ENCODE measurements at places on chromosomes 12 and 14.

- no peak for DNase-seq
These were observed 72.3 kb downstream of the ANO2 start for GRCh38 chr12:5872745-5873144.

DNA sequence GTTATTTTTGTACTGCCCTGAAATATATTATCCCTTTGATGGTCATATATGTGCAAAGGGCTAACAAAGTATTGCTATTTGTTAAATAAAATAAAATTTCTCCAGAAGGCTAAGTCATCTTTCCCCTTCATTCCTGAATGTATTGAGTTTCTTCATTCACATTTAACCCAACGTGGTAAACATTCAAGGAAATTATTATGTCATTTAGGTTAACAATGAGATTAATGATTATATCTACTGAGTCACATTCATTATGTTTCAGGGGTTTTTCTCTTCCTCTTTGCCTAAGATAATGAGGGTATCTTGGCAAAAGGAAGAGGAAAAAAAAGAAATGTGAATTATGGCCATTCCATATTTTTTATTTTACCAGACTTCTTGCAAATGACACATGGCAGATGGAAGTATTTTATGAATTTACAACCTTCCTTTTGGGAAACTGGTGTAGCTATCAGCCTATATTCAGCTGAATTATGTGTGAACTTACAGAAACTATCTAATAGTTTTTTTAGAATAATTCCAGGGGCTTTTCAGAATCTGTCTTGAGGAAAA lies 27.2 kb downstream of the TSPAN8 start:
- DNase-seq = no peak

GRCh38 chr12:112007945-112008344 lies 5.0 kb downstream of the TMEM116 start:
- no peak for DNase-seq

DNA sequence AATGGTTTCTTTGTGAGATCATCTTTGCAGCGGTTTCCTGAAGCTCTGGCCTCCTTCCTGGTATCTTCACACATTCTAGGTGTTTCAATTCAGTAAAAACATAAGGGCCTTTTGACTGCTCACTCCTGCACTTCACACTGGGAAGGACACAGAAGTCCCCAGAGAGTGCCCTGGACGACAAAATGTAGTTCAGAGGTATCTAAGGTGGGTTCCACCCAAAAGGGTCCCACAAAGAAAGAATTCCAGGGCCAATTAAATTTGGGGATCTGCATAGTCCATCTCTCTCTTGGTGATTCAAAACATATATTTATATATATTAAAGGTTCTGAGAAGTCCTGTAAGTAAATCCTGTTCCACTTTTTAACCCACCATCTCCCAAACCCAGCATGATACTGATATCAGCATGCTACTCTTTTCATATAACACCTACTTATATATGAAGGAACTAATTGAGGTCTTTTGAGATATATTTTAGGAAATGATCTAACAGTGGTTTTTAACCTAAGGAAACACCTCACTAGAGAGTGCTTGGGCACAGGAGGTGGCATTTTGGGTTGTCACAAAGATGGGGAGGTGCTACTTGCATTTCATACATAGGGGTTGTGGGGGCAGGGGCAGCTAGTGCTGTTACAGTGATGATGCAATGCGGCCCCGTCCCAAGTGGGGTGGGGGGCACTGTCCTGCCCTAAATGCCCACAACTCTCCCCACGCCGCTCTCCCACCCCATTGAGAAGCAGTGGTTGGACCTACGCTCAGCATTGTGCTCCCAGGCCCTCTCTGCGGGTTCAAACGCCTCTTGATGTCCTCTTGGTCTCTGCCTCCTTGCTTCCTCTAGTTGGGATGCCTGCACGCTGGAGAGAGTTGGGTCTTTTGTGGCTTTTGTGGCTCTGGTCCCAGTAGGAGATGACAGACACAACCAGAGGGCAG lies 109.4 kb downstream of the ARF6 start:
- no peak for DNase-seq

DNA sequence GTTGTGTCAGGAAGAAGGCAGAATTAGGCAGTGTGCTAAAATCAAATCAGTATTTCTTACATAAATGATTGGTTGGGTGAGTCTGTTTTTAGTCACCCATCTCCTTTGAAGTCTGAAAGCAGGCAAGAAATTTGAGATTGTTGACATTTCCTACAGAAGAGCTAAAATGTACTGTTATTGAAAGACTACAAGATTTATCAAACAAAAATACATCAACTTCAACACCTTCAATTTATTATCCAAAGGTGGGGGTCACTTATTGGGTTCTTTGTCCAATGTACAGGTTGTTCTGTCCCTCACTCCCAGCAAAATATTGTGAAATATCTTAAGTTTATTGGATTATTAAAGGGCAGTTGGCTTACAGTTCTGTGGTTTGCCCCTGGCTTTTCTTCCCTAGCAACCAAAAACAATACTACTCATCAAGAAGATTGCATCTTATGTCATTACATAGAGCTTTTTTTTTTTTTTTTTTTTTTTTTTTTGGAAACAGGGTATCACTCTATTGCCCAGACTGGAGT lies 20.6 kb upstream of the PKP2 start:
- no peak for DNase-seq

- DNase-seq = no peak
These were observed 307.7 kb downstream of the CCDC91 start for GRCh38 chr12:28497889-28498411.

DNA sequence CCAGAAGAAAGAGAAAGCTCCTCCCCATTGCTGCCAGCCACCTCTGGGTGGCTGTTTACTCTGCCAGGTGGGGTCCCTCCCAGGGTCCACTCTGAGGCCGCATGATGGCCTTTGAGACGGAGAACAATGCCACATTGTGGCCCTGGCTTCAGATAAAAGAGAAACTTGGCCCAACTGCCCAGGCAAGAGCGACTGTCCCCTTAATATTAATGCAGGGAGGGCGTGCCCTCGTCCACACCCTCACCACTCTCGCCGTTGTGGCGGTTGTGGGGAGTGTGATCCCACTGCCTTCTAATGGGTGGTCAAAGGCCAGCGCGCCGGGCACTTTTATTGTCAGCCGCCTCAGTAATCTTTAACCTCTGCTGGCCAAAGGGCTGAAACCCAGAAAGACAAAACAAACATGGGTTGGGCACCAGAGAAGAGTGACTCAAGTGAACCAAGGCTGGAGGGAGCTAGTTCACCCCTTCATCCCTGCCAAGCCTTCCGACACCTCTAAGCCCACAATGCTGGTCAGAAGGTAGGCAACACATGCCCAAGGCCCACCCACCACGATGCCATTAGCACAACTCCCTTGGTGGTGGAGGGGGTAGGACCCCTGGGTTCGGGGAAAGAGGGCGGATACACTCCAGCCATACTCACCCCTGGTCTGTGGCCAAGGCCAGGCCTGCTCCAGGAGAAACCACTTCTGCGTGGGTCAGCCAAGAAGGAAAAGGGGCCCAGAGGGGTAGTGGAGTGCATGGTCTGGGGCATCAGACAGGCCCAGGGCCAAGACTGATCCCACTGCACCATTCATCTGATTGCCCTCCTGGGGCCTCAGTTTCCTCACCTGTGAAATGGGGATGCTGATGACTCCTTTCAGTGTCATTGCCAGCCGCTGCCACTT lies 44.5 kb upstream of the BCL11B start:
- no peak for DNase-seq

DNA sequence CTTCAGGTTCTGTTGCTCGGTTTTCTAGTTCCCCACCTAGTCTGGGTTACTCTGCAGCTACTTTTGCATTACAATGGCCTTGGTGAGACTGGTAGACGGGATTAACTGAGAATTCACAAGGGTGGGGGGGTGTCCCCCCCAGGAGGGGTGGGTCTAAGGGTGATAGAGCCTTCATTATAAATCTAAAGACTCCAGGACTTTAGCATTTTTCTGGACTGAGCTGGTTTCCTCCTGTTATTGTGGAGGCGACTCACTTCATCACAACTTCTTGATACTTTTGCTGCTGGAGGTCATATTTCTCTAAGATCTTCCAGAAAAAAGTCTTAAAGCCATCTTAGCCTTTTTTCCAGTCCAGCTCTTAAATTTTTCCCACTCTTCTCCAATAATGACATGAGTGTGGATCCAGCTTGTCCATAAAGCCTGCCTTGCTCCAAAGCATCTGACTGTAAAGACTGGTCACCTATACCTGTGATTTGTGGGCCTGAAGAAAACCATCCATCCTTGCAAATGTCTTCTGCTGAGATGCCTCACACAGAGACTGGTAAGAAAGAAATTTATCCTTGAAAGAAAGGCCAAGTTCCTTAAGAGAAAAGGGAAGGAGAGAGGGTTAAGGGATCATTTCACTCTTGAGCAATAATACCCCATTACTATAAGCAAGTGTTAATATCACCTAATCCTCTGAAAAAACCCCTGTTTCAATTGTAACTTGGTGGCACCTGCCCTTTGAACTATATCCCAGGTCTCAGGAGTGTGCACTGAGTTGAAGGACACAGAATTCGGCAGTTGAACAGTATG lies 19.7 kb upstream of the SLC2A14 start:
- no peak for DNase-seq

GRCh38 chr14:94992046-94992445 lies 165.3 kb downstream of the DICER1 start:
- no peak for DNase-seq

DNA sequence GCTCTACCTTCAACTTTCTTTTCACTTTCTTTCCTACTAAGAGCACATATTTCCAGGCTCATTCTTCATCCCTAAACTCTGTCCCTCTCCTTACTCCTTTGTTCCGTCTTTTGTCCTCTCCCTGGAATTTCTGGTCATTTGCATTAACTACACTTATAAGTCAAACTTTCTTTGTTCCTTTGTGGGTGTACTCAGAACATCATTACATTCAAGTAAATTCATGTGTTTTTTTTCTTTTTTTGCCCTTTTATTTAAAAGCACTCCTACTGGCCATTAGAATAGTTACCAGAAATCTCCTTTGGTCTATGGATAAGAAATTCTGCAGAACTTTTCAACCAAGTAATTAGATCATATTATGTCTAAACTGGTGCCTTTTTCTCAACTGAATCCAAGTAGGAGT lies 802.6 kb downstream of the DIO2 start:
- DNase-seq = no peak

- DNase-seq = no peak
These were observed 63.2 kb upstream of the TMX1 start for GRCh38 chr14:51176839-51177238.

DNA sequence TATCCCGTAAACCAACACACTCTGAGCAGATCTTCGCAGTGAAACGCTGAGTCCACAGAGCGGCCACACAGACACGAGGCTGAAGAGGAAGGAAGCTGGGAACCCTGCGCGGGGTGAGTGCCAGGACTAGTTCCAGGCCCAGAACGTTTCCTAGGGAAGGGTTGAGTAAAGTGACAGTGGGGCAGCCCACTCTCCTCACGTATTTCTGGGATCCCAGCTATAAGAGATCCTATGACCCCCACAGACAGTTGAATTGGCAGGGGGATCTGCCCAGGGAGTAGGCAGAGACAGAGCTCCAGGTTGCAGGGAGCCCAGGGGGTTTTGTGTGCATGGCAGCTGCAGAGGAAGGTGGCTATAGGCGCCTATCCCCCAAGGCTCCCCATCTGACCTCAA lies 51.1 kb downstream of the GTF2A1 start:
- no peak for DNase-seq

DNA sequence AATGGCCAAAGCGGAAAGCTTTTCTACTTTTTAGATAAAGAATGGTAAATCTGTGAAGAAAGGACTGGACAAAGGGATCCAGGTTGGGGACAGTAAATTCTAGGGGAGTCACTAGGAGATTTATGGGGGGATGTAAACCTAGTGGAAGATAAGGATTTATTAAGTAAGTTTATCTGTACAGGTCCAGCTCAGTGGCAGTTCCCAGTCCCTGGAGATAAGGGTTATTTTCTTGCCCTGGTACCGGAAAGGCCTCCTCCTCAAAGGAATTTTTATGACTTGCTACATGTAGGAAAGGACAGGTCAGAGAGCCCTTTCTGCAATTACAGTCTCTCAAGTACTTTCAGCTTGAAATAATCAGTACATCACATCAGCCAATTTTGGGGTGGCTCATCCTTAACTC lies 72.6 kb upstream of the BICD1 start:
- DNase-seq = no peak

DNA sequence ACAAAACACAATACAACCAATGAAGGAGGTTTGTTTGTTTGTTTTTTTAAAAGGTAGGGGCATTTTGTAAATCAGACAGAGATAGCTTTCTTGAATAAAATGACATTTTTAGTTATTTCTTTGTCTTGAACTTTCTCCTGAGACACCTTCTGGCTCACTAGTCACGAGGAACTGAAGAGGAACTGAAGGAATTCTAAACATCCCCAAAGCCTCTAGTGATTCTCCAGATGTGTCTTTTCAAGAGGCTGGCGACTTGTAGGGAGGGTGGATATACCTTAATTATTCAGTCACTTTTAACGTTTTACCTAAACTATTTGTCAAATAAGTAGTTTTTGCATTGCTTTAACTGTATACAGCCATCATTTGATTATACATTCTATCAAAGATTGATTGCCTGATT lies 211.2 kb upstream of the LRIG3 start:
- DNase-seq = no peak

DNA sequence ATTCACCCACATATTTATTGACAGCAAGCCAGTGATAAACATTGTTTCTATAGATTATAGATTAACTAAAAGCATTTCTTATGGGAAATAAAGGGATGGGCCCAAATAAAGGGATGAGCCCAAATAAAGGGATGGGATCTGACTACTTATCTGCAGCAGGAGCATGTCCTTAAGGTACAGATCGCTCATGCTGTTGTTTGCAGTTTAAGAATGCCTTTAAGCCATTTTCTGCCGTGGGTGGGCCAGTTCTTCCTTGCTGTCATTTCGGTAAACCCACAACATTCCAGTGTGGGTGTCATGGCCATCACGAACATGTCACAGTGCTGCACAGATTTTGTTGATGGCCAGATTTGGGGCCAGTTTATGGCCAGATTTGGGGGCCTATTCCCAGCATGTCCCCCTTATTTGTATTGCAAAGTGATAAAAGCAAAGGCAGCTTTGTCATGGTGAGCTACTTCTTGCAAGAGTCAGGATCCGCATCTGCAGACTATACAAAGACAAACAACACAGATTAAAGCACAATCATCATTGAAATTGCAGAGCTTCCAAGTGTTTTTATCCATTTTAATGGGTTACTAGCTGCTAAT lies 700.7 kb downstream of the LRFN5 start:
- no peak for DNase-seq

DNA sequence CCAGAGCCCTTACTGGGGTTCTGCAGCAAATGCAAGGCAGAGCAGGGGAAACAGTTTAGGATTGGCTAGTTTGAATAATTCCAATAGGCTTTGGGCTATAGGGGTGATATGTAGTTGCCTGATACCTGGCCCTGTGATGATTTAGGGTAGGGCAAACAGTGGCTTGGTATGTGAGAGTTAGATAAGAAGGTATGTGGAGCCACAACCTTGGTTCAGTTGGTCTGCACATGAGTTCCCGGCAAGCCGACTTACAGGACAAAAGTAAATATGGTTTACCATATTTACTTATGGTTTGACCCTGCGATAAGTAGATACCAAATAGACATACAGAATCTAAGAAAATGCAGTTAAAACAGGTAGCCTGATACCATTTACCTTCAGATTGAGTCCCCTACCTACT lies 8.3 kb upstream of the CAPRIN2 start:
- no peak for DNase-seq

- peak; percentile 39 for DNase-seq
These were observed 41.4 kb downstream of the FBXL14 start for GRCh38 chr12:1552911-1553491.

GRCh38 chr12:25615119-25615518 lies 62.0 kb upstream of the LMNTD1 start:
- DNase-seq = peak; percentile 34

Data from amniotic stem cell (primary cell).